ENCODE measurements at places on chromosomes 2 and 18.

DNA sequence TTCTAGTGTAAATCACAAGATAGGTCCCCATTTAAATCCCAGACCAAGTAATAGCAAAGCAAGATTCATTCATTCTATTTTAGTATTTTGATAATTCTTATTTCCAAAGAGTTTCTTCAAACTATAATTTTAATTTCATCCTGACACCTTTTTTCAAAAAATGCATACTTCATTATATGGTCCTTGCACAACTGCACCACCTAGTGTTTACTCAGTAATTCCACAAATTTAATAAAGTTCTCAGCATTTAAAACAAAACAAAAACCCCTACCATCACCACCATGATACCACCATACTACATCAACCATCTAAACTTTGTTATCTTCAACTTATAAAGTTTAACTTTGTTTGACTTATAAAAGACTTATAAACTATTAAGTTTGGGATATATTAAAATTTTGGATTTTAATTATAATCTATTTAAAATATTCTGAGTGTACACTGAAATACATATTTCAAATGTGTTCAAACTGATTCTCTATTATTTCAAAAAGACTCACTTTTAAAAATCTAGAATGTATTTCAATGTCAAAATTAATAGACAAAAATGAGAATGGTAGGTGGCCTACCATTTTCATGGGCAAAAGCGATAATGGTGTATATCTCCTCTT lies 44.2 kb downstream of the WDPCP start:
- no peak for DNase-seq

DNA sequence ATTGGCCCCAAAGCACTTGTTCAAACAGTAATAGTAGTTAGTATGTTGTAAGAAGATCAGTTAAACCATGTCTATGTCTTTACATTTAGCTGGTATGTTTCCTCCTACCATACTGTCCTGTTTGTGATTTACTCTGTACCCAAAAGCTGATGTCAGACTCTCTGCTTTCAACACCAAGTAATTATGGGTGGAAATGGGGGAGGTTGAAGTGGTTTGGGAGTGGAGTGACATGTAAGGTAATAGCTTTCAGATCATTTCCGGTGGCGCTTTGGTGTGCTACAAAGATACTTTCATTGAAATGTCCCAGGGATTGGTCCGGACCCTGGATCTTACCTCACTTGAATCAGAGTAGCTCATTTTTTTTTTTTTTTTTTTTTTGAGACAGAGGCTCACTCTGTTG lies 39.7 kb upstream of the TGIF1 start:
- DNase-seq: no peak

GRCh38 chr2:225040142-225040541 lies 2.1 kb downstream of the DOCK10 start:
- DNase-seq: no peak

- no peak for DNase-seq
These were observed 18.4 kb upstream of the TXNL4A start for GRCh38 chr18:80006724-80007123.

DNA sequence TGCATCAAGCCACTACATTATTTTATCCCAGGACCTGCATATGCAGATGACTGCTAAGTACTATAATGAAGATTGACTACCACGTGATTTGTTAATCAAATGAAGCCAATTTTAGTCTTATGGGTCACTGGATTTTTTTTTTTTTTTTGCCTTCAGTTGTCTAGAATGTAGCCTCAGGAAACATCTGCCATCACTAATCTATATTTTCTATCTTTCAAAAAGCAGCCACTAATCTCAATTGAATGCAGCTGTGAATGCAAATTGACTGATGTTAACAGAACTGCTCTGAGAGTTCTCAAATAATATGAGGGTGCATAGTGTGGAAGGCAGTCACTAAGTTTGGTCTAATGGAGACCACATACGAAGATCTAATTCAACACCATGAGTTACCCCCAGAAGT lies 106.3 kb downstream of the ABCA12 start:
- no peak for DNase-seq

DNA sequence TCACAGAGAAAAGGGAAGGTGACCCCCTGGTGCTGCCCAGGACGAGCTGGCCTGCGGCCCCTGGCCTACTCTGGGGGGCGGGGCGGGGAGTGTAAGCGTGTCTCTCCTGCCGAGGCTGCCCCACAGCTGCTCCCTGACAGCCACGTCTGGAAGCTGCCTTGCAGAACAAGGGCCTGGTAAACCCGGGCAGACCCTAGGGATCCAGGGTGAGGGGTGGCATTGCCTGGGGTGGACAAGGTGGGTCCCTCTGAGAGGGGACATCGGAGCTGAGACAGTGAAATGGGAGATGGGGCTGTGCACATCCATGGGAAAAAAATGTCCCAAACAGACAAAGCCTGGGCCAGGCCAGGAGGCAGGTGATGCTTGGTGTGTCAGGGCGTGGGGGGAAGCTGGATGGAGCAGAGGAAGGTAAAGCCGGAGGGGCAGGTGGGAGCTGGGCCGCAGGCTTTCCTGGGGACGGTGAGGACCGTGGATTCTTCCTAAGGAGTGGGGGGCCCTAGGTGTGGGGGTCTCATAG lies 66.0 kb upstream of the HDAC4 start:
- DNase-seq: no peak

- DNase-seq: no peak
These were observed 13.6 kb upstream of the NARS1 start for GRCh38 chr18:57635003-57635822.

DNA sequence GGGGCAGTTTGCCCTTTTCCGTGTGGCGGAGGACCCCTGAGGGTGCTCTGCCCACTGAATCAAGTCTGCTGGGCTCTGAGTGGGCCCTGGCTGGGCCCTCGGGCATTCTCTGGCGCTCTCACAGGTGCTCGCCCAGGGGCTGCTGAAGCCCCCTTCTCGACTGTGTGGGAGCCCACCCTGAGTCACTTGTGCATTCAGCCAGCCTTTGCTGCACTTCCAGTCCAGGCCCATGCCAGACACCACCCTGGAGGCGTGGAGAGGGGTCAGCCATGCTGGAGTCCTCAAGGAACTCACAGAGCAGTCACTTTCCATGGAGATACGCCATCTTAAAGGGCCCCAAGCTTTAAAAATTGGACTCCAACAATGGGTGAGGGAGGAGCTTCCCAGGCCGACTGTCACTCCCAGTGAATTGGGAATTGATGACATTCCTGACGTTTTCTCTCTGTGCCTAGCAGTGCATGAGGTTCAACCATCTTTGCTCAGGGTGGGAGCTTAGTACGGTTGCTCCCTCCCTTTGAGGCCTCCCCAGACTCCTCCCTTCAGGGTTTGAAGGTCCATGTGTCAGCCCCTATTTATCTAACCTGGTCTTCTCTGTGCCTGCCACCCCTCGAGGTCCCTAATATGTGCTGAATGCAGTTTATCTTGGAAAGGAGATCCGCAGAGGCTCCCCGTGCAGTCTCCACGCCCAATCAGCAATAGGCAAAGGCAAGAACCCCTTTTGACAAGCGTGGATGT lies 71.8 kb upstream of the HS6ST1 start:
- no peak for DNase-seq

DNA sequence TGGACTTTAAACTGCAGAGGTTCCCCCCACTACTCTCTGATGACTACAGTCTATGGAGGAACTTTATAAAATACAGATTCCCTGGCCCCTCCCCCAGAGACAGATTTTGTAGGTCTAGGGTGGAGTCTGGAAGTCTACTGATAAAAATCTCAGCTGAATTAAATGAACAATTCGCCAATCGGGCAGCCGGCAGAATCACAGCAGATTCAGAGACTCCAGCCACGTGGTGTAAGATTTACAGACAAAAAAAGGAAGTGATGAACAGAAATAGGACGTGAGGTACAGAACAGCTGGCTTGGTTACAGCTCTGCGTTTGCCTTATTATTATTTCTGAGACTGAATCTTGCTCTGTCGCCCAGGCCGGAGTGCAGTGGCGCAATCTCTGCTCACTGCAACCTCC lies 21.4 kb upstream of the MTA3 start:
- DNase-seq: no peak

DNA sequence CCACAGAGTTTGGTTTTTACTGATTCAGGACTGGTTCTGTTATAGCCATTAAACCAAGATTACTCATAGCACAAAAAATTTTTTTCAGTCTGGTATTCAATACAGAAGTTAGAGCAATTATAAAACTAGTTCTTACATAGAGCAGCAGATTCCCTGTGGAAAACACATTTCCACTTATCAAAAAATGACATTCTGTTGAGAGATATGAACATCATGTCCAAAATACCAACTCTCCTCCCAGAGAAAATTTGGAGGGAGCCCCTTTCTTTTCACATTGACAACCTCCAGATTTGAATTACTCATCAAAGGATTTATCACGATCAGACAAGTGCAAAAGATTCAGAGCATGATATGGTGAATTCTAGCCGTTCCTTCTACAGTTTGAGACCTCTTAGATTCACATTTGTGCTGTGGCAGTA lies 126.8 kb upstream of the SERPINE2 start:
- DNase-seq: no peak

GRCh38 chr2:241617431-241618154 lies 19.4 kb downstream of the THAP4 start:
- DNase-seq: peak; percentile 44

- peak; percentile 72 for DNase-seq
These were observed at the start of gene PTPN18 for GRCh38 chr2:130355578-130356431. PTPN18 (plus strand) TSS chr2:130356056; CDS start chr2:130356108, 52 bp downstream.

DNA sequence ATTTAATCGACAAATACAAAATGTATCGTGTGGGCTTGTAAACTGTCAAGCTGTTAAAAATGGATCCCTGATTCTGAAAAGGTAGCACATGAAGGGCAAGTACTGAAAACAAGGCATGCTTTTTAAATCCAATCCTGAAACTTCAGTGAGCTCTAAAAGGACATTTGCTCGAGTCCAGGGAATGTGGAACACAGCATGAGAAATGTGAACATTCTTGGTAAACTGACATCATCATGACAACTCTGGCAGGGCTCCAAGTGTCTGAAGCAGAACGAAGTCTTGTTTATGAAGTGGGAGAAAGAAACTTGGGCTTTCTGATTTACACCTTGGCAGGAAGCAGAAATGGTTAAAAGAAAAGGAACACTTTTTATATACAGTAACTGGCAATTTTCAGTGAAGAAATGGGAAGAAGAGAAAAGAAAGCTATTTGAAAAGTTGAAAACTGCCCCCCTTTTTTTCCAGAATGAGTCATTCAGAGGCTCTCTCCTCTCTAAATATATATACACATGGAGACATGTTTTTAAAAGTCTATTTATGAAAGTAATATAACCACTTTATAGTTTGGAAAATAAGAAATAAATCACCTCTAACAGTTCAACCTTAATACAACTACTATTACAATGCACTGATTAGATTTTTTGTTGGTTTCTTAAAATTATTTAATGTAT lies 120.8 kb downstream of the GAREM1 start:
- no peak for DNase-seq

DNA sequence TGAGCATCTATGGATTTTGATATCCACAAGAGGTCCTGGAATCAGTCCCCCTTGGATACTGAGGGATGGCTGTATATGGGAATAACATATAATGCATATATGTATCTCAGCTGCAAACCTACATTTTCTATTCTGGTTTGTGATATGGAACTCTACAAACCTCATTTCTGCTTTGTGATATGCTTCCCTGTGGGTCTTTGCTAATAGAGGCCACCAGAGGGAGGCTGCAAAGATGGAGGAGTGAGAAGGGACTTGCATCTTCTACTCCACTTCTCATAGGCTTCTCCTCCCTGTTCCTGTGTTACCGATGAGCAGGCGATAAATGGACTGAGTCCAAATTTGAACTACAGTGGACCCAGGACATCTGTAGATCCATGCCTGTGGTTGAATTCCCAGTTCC lies 37.8 kb downstream of the ARID5A start:
- no peak for DNase-seq

DNA sequence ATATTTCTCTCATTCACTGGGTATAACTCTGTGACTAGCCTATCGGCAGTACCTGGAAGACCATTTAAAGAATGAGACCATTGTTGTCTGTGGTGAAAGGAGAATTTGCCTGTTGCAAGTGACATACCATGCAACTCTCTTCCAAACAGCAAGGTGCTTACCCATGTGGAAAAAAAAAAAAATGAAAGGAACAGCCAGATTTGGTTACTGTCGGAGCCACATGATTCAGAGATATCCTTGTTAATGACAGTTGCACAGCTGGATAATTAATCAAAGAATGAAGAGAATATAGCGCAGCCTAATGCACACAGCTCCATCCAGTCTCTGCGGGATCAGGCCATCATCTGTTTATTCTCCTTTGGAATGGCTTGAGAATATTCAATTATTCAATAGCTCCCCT lies 141.8 kb downstream of the HRH4 start:
- DNase-seq: no peak

- no peak for DNase-seq
These were observed 72.3 kb downstream of the SPTBN1 start for GRCh38 chr2:54528311-54528955.

GRCh38 chr18:73563901-73564472 lies 583.6 kb downstream of the FBXO15 start:
- no peak for DNase-seq

GRCh38 chr18:63779386-63779785 lies 4.2 kb downstream of the SERPINB7 start:
- no peak for DNase-seq

- no peak for DNase-seq
These were observed 297.6 kb downstream of the PARD3B start for GRCh38 chr2:204842661-204843485.

DNA sequence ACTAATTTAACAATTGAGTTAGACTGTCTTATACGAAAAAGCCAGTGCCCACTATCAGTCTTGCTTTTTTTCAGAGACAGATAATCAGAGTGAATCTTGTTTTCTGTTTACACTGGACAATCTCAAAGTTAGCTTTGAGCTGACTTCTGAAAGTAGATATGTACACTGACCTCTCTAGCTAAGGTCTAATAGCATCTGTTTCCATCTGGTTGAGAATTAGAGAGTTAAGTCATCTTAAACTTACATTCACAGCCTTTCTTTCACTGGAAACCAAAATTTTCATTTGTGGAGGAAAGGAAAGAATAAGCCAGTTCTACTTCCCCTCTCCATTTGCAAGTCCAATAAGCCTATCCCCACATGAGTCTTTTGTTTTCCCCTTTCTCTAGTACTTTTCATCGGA lies 89.3 kb downstream of the VRK2 start:
- DNase-seq: no peak

DNA sequence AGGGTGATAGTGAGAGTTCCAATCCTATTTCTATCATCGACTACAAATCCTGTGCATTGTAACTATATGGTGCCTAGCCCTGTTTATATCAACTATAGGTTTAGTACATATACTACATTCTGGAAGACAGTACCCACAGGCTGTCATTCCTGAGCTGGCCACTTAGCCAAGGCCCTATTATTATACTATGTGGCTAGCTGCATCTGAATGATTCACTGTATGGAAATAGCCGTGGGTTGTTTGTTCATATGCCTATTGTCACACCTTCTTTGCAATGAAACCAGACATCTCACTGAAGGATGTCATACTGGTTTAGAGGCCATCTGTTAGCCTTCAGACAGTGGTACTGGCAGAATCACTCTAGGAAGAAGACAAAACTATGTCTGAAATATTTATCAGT lies 62.3 kb upstream of the FSIP2 start:
- no peak for DNase-seq

Measured in stimulated activated naive CD8-positive, alpha-beta T cell treated with anti-CD3 and anti-CD28 coated beads, Interleukin-15, Interleukin-2, amounts not matched to agents 100 U/mL and 50 U/mL, for 24 hours (primary cell).